ENCODE measurements at places on chromosomes 7 and 10.

DNA sequence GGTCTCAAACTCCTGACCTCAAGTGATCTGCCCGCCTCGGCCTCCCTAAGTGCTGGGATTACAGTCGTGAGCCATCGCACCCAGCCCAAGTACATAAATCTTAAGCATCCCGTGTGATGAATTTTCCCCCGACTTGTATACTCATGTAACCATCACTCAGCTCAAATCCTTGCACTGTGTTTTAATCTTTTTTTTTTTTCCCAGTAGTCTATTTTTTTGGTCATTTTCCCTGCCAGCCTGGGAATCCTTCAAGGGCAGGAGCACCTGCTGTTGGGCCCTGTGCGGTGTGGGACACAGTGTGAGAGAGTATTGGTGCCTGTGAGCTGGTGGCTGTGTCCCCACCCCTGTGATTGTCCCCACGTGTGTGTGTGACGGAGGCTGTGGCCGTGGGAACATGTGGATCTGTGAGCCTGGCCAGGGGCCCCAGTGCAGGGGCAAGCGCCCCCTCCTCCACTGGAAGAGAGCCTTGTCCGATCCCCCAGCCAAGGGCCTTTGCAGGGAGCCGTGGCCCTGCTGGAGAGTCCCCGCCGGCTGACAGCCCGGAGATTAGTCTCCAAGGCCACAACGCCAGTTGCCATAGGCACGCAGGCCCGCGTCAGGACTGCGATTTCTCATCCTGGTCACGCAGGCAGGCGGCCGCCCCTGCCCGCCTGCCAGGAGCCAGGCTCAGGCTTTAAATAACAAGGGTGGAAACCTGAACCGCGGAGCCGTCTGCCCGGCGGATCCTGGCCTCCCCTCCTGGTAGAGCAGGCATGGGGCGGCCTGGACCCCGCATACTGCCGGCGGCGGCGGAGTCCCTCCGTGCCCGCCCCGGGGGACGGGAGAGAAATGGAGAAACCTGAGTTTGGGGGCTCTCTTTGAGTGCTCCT lies 26.5 kb downstream of the GTF2IRD1 start:
- DNase-seq, result peak; percentile 33

GRCh38 chr10:113267619-113268562 lies 285.0 kb upstream of the HABP2 start:
- DNase-seq, result no peak

- no peak for DNase-seq
Observed at GRCh38 chr7:95321720-95322119, 2.6 kb downstream of the PON1 start.

DNA sequence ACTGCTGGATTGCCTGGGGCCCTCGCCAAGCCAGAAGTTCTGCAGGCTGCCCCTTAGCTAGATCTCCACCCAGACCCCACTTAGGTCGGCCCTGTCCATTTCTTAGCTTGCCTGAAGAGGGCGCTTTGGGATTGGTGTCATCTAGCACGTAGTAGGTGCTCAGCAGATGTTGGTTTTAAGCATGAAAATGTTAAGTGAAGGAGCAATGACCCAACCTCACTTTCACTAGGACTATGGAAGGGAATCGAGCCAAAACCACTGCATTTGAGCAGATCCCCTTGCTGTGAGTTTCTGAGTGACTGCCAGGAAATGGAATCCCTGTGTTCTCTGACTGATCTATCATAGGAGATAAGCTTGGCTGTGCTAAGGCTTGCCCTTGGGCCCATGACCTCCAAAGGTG lies 131.7 kb upstream of the EEPD1 start:
- DNase-seq, result no peak

DNA sequence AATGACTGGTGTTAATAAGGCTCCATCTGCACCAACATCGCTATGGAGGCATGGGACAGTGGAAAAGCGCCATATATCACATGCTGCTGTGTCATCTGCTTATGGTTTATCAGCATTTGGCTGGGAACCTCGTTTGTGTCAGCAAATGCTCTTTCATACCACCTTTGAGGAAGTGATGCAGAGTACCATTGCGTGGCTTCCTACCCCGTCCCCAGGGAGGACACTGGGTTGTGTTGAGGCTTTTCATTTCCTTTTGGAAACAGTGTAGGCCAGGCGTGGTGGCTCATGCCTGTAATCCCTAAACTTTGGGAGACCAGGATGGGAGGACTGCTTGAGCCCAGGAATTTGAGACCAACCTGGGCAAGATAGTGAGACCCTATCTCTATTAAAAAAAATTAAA lies 6.8 kb downstream of the TACR2 start:
- no peak for DNase-seq

- DNase-seq, result no peak
Observed at GRCh38 chr7:93578762-93579161, 4.2 kb upstream of the CALCR start.

DNA sequence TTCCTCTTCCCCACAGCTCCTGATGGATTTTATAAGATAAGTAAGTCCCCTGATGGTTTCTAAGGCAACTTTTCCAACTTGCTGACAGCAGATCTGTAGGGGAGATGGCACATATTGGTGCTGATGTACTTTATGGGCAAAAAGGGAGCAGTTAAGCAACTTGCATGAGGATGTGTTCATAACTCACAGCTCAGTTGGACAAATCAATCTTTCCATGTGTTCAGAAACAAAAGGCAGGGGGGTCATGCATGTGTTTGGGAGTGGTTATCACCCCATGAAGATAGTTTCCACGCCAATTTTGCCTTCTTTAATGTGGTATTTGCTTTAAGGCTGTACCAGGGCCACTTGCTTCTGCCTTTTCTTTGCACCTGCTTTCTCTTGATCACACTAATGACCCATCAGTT lies 6.1 kb downstream of the RBM20 start:
- DNase-seq, result no peak

GRCh38 chr10:77359287-77359691 lies 278.3 kb downstream of the KCNMA1 start:
- no peak for DNase-seq
